ENCODE measurements at places on chromosomes 11 and 22. TPM values are rescaled to one million over a fixed set of nuclear protein-coding genes. Genes with fewer than 3 reads are reported as not detected.

MOB2 gene
- 33.8 TPM for total RNA-seq

MUS81 gene
- total RNA-seq, result 63.7 TPM

HTR3B gene
- not detected for total RNA-seq

MMP11 gene
- total RNA-seq, result 76.5 TPM

EWSR1 gene
- total RNA-seq, result 228 TPM

GRIK4 gene
- 0.11 TPM for total RNA-seq

RDX gene
- total RNA-seq, result 154 TPM

KRTAP5-8 gene
- not detected for total RNA-seq

SEPTIN5 gene
- total RNA-seq, result 108 TPM

CTSC gene
- total RNA-seq, result 2.1 TPM

RAB38 gene
- total RNA-seq, result not detected

SSH3 gene
- total RNA-seq, result 28.5 TPM

CSRP3 gene
- total RNA-seq, result not detected

FOSL1 gene
- 37.2 TPM for total RNA-seq

SEPTIN3 gene
- 0.42 TPM for total RNA-seq

PRMT3 gene
- total RNA-seq, result 18.9 TPM

KRTAP5-10 gene
- 0.30 TPM for total RNA-seq

FREY1 gene
- 1.5 TPM for total RNA-seq

ZC3H12C gene
- 9.7 TPM for total RNA-seq

REXO2 gene
- total RNA-seq, result 116 TPM

COX8A gene
- 253 TPM for total RNA-seq

DEUP1 gene
- not detected for total RNA-seq

UBASH3B gene
- 40.9 TPM for total RNA-seq

CRYBB2 gene
- not detected for total RNA-seq

SLC22A25 gene
- not detected for total RNA-seq

C11orf52 gene
- 0.42 TPM for total RNA-seq

GPR83 gene
- not detected for total RNA-seq

PDE3B gene
- 0.16 TPM for total RNA-seq

RAB39A gene
- total RNA-seq, result not detected

DDI1 gene
- not detected for total RNA-seq

FAM111B gene
- total RNA-seq, result 2.7 TPM

OR52I1 gene
- total RNA-seq, result not detected

OVOL1 gene
- not detected for total RNA-seq

CENPM gene
- 7.2 TPM for total RNA-seq

PGM2L1 gene
- 19.8 TPM for total RNA-seq

TTC12 gene
- total RNA-seq, result 12.6 TPM

RPL27A gene
- total RNA-seq, result 815 TPM

GALNT18 gene
- 42.5 TPM for total RNA-seq

TMPRSS5 gene
- 1.6 TPM for total RNA-seq

PANX3 gene
- total RNA-seq, result not detected

DCDC1 gene
- not detected for total RNA-seq

TMEM151A gene
- 0.55 TPM for total RNA-seq

PACS1 gene
- 84.9 TPM for total RNA-seq

MMP12 gene
- total RNA-seq, result not detected

B3GAT1 gene
- 2.4 TPM for total RNA-seq

RPS6KA4 gene
- 33.7 TPM for total RNA-seq

IL18 gene
- 0.68 TPM for total RNA-seq

SLC37A4 gene
- total RNA-seq, result 15.6 TPM

OTOG gene
- not detected for total RNA-seq

CASP5 gene
- total RNA-seq, result not detected

OR5AL1 gene
- total RNA-seq, result not detected
